LNCaP clone FGC (cell line): ENCODE measurements at places on chromosomes 4 and X.

DNA sequence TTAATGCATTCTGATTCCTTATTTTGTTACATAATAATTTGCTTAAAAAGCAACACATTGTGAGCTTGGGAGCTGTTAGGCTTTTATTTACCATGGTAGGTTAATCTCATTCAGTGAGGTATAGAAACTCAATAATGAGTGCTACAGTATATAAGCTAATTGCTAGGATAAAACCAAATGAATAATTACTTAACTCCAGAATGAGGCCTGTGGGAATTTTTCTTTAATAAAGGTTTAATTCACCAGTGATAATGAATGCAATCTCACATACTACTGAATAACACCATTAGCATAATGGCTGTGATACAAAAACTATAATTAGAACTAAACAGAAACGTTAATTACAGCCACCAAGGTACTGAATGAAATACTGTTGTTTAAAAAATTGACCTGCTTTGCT lies 326.3 kb downstream of the IQCM start:
- no peak for DNase-seq

DNA sequence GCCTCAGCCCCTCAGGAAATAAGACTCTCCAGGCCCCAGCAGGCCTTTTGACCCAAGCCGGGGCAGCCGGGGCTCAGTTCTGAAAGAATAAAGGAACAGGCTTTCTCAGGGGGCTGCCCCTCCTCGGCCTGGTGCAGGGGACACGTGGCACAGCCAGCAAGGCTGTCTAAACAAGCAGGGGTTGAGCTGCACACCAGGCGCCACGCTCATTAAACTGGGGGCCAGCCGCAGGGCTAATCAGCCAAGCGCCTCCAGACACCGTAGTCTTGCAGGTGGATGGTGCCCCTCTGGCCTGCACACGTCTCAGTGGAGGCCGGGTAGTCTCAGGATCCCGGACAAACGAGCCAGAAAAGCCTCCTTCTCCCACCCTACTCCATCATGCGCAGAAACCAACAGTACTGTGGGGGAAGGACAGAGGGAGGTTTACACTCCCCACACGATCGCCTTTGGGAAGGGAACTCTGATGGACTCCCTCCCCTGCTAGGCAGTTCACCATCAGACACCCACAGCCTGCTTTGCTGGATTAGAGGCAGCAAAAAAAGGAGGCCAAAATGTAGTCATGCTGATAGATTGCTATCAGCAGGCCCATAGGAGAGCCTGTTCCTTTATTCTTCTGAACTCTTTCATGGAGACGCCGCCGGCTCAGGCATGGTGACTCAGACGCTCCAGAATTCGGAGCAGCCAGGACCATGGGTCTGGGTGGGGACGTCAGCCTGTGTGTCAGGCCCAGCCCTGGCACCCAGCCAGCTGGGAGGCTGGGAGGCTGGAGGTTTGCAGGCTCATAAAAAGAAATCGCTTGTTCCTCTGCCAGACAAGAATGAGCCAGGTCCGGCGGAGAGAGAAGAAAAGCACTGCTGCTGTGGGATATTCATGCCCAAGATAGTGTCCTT lies 342.4 kb downstream of the BCOR start:
- DNase-seq, result no peak

GRCh38 chr4:71052034-71052433 lies 58.6 kb downstream of the DCK start:
- no peak for DNase-seq

DNA sequence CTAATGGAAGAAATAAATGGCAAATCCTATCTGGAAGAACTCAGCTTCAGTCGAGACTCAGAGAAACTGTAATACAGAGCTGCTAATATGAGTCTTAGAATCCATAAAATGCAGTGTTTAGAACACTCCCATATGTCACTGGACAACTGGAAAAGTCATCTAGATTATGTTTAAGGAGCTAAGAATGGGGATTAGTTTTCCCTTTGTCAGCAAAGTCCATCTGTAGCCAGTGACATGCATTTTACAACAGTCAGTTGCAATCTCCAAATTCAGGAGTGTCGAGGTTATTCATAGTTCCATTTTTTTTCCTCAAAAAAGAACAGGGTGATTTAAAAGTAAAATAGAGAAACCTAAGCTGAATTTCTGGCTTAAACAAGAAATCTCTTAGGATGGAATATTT lies 516.6 kb upstream of the GALNT7 start:
- DNase-seq, result no peak

DNA sequence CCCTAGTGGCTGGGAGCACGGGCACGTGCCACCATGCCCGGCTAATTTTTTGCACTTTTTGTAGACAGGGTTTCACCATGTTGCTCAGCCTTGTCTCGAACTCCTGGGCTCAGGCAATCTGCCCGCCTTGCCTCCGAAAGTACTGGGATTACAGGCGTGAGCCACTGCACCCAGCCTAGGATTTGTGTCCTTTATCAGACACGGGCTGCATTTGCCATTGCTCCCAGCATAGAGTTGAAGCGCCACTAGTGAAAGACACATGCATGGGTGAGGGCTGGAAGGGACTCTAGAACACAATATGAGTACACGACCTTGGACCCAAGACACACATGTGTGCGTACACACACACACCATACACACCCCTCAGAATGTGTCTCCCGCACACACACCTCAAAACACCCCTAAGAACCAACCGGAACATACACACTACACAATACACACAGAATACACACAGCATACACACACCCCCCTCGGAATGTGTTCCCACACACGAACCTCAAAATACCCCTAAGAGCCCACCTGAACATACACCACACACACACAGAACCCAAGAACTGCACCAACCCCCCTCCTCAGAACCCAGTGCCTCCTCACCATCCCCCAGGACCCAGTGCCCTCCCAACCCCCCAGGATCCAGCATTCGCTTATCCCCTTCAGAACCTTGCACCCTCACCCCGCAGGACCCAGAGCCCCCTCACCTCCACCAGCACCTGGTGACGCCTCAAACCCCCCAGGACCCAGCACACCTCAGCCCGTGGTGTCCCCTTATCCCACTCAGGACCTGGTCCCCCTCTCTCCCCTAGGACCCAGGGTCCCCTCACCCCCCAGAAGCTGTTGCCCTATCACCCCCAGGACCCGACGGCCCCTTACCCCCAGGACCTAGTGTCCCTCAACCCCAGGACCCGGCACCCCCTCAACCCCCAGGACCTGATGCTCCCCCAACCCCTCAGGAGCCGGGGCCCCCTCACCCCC lies 1.0 kb downstream of the TNIP2 start:
- DNase-seq, result no peak

- DNase-seq, result peak; percentile 26
Measured at GRCh38 chrX:53435997-53436396, 1.8 kb upstream of the HSD17B10 start.

- no peak for DNase-seq
Measured at GRCh38 chrX:50812995-50813842, 775 bp downstream of the SHROOM4 start.

DNA sequence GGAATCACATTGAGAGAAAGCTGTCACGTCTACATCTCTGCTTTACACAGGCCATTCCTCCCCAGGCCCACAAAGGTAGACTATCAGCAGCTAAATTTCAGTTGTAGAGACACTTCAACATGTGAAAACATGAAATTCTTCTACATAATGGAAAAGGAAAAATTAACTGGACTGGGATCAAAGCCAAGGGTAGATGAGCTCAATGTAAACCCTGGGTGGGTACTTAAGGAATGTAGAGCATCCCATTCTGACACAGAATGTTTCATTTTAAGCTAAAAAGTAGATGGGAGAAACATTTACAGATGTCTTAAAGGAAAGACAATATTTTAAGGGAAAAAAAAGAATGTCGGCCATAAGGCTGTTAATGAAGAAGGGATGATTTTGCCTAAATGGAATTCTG lies 51.3 kb upstream of the NPNT start:
- DNase-seq, result no peak

DNA sequence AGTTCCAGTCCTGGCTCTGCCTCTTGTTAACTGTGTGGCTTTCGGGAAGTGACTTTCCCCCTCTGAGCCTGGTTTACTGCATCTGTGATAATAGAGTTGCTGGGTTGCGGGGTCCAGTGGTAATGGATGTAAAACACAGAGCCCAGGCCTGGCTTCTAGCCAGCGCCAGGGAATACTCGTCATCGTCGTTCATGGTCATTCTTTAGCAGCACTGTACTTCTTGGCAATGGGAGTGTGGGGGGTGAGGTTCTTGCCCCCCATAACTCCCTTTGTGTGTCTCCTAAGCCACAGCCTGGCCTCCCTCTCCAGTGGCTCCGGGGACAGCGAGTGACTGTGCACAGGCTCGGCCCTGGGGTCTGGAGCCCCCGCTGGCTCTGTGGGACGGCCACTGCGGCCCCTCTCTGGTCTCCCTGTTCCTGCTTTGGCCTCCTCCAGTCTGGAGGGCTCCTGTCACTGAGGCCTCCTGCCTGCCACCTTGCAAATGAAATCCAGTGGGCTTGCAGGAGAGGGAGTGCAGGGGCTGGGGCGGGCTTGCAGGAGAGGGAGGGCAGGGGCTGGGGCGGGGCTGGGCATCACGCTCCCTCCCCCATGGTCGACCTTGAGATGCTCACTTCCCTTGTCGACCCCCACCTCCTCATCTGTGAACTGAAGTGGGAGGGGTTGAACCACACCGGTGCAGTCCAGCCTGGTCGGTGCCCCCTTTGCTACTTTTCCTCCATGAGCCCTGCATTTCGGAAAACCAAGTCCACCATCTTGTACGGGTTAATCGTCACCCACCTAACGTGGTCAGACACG lies 13.2 kb downstream of the PSAPL1 start:
- DNase-seq, result no peak

- no peak for DNase-seq
Measured at GRCh38 chr4:186729856-186730255, 6.2 kb upstream of the FAT1 start.

- no peak for DNase-seq
Measured at GRCh38 chr4:183747380-183747779, 88.3 kb downstream of the TRAPPC11 start.

DNA sequence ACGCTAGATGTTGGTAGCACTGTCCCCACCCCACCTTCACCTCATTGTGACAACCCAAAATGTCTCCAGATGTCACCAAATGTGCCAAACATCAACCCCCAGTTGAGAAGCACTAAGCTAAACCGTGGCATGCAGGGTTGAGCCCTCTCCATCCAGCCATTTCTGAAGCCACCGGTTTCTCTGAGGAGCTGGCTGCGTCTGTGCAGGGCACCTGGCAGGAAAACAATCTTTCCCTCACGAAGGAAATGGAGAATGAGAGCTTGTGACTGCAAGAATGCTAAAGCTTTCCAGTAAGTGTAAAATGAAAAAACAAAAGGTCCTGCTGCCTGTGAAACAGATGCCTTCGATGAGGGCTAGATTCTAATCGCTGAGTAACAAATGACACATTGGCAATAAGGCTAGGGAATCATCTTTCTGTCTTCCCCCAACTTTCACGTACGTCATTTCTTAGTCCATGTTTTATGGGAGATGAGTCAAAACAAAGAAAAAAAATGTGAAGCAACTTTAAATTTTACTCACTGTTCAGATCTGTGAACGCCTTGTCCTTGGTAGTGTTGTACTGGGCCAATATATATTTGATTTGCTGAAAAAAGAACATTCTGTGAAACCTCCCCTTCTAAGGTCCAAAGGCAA lies 59.9 kb downstream of the PROM1 start:
- DNase-seq, result no peak

DNA sequence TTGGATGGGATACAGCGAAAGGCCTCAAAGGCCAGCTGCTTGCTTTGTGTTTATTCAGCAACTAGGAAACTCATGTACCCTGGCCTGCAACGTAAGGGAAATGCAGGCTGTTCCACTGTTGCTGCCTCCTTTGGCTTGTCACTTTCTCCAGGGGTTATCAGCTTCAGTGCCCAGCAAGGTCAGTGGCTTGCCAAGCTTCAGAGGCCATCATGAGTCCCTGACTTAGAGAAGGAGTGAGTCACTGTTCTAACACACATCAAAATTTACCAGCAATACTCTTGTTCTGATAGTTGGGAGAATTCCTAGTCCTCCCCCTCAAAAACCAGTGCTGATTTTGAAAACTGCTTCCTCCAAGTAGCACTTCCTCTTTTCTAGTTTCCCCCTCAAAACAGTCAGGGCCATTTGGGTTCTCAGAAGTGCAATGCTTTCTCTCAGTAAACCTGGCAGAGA lies 250.8 kb downstream of the ARHGAP24 start:
- no peak for DNase-seq

GRCh38 chr4:140239311-140239710 lies 85.3 kb upstream of the MAML3 start:
- no peak for DNase-seq

- no peak for DNase-seq
Measured at GRCh38 chr4:187552781-187553180, 442.8 kb upstream of the ZFP42 start.

DNA sequence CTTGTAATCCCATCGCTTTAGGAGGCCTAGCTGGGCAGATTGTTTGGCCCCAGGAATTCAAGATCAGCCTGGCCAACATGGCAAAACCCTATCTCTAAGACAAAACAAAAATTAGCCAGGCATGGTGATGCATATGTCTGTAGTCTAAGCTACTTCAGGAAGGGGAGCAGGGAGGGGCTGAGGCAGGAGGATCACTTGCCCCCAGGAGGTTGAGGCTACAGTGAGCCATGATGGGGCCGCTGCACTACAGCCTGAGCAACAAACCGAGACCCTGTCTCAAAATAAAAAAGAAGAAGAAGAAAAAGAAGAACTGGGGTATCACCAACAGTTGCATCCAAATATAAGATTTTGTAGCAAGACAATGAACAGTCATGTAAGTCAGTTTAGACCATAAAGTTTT lies 47.3 kb upstream of the NFKB1 start:
- no peak for DNase-seq
